ENCODE measurements at places on chromosomes 6 and 20.

- DNase-seq = no peak
Measured at GRCh38 chr6:42522036-42522435, 41.8 kb upstream of the UBR2 start.

GRCh38 chr20:32091888-32092346 lies 17.6 kb upstream of the TM9SF4 start:
- peak; percentile 74 for DNase-seq

GRCh38 chr6:168648240-168649125 lies 207.5 kb downstream of the SMOC2 start:
- peak; percentile 35 for DNase-seq

DNA sequence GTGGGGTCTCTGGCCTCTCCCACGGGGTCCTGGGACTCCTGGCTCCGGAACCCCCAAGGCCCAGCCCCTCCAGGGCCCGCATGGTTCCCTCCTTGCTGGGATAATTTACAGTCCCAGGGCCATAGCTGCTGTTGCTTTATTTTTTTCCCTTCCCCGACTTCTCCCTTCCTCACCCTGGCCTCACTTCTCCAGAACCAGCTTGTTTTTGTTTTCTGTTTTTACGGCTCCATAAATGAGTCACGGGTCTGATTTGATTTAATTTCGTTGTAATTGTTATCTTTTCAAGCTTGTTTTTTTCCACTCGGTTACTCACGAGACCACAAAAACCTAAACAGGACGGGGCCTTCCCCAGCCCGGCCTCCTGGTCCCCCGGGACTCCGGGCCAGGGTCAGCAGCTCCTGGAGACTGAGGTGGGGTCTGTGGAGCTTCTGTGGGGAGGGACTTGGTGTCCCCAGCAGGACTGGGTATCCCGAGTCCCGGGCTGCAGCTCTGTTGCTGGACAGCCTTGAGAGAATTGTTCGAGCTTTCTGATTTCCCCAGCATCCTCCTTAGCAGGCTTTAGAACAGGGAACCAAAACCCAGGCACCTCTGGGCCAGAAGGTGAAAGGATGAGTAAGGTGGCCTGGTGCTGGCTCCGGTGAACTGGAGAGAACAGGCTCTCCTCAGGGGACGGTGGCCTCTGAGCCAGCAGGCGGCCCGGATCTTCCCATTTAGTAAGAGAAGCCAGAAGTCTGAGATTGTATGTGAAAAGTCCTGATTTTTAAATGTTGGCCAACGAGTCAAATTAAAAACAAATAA lies 94.9 kb downstream of the CEBPB start:
- DNase-seq = peak; percentile 94

GRCh38 chr6:159473475-159474263 lies 219.4 kb downstream of the SOD2 start:
- no peak for DNase-seq

DNA sequence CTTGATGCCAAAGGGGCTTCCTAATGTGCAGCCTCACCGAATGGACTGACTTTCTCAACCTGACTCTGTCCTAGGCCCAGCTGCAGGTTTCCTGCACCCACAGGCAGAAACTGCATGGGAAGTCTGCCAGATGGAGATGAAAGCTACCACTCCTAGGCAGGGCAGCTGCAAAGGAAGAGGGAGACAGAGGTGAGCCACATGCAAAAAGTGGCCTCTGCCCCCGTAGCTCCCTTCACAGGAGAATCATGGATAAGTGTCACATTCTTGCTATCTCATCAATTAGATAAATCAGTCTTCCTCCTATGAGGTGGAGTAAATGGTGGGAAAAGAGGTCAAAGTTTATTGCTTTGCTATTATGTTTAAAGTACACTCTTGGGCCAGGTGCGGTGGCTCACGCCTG lies 191.3 kb downstream of the ALDH8A1 start:
- DNase-seq = no peak

- DNase-seq = no peak
Measured at GRCh38 chr20:44603327-44603726, 20.9 kb downstream of the PKIG start.

- DNase-seq = peak; percentile 32
Measured at GRCh38 chr6:109406196-109406595, 23.9 kb upstream of the CD164 start.

DNA sequence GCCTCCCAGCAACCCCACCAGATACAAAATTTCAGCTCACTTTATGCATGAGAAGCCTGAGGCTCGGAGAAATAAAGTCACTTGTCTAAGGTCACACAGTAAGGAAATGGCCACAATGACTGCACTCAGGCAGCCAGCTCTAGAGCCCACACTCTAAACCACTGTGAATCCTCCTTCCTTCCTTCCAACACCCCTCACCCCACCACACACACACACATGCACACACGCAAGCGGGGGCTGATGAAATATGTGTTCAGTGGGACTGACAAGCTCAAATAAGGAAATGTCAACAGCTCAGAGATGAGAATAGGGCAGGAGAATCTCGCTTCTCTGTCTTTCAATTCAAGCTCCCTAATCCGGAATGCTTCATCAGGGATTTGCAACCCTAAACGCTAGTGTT lies 6.0 kb upstream of the BPIFA1 start:
- no peak for DNase-seq

DNA sequence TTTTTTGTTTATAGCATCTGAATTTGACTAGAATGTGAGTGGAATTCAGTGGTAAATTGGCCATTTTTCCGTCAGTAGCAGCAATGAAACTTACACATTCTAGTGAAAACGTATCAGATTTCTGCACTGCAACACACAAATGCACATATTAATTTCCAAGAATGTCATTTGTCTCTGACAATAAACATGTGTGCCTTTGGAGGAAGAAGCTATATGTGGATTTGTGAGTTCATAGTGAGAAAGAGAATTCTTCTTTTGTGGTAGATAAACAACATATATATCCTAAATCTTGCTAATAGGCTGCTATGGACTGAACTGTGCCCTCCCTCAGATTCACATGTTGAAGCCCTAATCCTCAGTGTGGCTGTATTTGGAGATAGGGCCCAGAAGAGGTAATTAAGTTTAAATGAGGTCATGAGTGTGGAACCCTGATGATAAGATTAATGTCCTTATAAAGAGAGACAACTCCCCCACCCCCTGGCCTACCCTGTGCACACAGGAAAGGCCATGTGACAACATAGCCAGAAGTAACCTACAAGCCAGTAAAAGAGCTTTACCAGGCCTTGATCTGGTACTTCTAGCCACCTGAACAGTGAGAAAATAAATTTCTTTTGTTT lies 200.2 kb upstream of the EYA4 start:
- DNase-seq = no peak

DNA sequence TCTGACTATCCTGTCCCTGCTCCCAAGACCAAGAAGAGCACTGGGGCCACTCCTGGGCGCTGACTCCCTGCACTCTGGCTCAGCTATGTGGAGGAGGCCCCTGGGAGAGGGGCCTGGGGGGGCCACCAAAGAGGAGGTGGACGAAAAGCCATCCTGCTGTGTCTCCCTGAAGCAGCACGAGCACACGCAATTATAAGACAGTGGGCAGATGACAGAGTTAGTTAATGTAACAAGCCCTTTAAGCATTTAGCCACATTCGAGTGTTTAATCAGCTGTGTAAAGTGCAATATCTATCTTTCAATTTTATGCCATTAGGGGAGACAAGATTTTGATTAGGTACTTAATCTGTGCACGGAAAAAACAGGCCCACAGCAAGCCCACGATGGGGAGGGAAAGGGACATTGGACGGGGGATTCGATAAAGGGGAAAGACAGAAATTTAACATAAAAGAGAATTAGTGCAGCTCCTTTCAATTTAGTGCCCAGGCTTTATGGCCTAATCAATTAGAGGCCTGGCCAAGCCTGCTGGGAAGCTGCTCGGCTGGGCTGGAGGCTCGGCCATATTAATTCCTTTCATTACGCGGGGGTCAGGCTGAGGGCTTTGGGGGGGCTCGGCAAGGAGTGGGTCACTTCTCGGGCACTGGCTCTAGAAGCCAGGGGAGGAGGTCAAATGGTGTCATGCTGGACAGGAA lies 286.2 kb downstream of the DHX35 start:
- DNase-seq = no peak

DNA sequence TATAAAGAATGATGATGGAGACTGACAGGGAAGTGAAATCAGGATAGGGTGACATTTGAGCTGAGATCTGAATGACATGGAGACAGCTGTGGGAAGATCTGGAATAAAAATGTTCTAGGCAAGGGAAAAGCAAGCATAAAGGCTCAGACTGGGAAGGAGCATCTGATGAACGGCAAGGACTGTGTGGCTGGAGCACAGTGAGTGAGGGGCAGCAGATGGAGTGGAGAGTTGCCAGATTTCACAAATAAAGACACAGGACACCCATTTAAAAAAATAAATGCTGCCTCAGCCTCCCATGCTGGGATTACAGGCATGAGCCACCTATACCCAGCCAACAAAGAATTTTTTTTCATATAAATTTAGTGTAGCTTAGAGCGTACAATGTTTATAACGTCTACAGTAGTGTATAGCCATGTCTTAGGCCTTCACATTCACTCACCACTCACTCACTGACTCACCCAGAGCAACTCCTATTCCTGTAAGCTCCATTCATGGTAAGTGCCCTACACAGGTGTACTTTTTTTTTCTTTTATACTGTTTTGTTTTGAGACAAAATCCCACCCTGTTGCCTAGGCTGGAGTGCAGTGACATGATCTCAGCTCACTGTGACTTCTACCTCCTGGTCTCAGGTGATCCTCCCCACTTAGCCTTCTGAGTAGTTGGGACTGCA lies 2.4 kb upstream of the ZBTB24 start:
- no peak for DNase-seq

GRCh38 chr6:106895703-106896040 lies 78.9 kb downstream of the CD24 start:
- no peak for DNase-seq

- DNase-seq = no peak
Measured at GRCh38 chr20:655726-656624, 3.0 kb upstream of the SRXN1 start.

GRCh38 chr20:24194143-24194542 lies 205.6 kb upstream of the GGTLC1 start:
- DNase-seq = peak; percentile 34

- DNase-seq = no peak
Measured at GRCh38 chr6:109736273-109737025, 45.4 kb downstream of the FIG4 start.

DNA sequence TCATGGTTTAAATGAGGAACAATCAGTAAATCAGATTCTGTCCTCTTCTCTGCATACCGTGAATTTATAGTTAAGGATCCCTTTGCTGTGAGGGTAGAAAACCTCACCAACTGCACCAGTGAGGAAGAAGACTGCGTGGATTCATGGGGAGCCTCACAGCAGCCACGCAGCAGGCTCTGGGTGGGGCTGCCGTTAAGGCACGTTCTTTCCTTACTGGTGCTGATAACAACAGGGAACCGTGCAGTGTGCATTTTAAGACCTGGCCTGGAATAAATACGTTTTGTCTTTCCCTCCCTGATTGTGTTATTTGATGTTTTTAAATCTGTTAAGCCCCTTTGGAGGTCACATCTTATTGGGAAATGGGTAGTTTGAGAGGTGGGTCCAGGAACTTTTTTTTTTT lies 17.6 kb upstream of the MYLK2 start:
- no peak for DNase-seq

DNA sequence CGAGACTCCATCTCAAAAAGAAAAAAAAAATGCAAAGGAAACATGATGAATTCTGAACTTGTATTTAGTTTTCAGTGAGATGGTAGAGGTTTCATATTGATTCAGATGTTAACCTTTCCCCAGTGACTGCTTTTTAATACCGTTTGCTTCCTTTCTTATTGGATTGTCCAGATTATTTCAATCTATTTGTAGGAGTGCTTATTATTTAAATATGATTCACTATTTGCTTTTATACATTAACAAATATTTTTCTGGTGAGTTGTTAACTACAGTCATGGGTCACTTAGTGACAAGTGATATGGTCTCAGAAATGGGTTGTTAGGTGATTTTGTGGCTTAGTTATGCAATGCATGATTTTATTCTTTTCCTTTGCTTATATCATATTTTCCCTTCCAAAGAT lies 8.4 kb downstream of the PI3 start:
- no peak for DNase-seq

- peak; percentile 22 for DNase-seq
Measured at GRCh38 chr6:67287566-67287965, 1347.5 kb upstream of the ADGRB3 start.

Data from M059J (cell line).